ENCODE measurements at places on chromosomes 12 and 14.
A peak's percentile ranks its signal among the peaks of the same experiment; 100 is the strongest.

- DNase-seq: no peak
These were observed 59.8 kb downstream of the SIX1 start for GRCh38 chr14:60589442-60589841.

GRCh38 chr12:92952394-92952793 lies 23.3 kb upstream of the EEA1 start:
- no peak for DNase-seq

DNA sequence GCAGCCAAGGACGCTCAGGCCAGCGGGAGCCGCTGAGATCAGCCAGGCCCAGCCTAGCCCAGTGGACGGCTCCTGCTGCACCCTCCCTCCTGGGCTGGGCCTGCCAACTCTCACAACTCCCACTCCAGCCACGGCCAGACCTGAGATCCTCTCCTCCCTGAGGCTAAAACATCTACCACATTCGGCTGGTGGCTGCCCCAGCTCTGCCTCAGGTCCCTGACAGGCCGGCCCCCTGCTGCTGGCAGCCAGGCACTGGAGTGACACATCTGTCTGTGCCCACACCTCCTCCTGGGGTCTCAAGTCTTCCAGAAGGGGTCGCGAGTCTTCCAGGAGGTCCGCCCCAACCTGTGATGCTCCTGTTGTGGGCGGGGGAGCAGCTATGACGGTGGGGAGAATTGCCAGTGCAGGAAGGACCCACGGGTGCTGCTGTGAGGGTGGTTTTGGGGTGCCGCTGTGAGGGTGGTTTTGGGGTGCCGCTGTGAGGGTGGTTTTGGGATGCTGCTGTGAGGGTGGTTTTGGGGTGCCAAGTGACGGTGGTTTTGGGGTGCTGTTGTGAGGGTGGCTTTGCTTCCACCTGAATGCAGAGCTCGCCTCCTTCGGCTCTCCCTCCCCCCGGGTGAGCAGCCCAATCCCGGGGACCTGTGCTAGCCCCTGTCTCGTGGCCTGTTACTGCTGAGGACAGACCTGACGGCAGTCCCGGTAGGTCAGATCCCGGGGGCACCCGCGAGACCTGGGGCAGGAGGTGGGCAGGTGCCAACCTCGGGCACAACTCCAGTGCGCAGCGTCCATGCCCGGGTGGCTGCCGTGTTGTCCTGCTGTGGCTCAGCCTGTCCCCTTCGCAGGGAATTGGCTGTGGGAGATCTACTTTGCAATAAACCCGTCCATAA lies 27.5 kb upstream of the C14orf180 start:
- no peak for DNase-seq

- DNase-seq: no peak
These were observed 15.5 kb upstream of the PAPOLA start for GRCh38 chr14:96486705-96487104.

DNA sequence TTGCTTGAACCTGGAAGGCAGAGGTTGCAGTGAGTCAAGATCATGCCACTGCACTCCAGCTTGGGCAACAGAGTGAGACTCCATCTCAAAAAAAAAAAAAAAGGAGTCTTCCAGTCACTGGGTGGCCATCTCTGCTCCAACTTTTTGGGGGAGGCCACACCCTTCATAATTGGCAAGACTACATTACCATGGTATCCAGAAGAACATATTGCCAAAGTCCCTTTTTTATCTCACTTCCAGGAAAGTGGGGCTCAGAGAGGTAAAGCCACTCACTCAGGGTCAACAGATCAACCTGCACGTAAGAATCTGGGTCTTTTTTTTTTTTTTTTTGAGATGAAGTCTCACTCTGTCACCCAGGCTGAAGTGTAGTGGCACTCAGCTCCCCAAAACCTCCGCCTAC lies 5.0 kb upstream of the CD63 start:
- DNase-seq: no peak

DNA sequence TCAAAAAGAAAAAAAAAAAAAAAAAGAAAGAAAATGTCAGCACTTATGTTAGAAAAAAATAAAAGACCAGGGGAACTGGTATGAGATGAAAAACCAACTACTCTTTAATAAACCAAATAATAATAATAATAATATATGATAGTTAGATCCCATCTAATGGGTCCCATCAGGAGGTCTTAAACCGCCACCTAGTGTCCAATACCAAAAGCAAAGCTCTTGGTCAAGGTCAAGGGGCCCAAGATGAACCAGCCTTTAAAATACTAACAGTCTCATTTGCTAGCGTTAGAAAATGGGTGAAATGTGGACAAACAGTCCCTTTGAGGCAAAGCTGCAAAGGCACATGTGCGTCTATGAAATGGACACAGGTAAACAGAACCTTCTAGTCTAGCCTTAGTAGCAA lies 12.3 kb downstream of the BRAP start:
- peak; percentile 6 for DNase-seq

- no peak for DNase-seq
These were observed 134.6 kb upstream of the EVL start for GRCh38 chr14:99930420-99931274.

DNA sequence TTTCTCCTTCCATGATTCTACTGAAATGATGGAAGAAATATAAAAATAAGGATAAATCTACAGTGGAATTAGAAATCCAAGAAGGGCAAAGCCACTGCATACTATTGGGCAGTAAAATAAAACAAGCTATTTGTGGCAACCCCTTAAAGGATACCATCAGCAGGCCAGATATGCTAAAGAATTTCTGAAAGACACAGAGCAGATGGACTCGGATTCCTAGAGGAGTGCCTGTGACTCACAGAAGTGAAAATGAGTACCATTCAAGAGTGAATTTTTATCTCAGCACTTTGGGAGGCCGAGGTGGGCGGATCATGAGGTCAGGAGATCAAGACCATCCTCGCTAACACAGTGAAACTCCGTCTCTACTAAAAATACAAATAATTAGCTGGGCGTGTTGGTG lies 318.1 kb downstream of the LRIG3 start:
- no peak for DNase-seq

DNA sequence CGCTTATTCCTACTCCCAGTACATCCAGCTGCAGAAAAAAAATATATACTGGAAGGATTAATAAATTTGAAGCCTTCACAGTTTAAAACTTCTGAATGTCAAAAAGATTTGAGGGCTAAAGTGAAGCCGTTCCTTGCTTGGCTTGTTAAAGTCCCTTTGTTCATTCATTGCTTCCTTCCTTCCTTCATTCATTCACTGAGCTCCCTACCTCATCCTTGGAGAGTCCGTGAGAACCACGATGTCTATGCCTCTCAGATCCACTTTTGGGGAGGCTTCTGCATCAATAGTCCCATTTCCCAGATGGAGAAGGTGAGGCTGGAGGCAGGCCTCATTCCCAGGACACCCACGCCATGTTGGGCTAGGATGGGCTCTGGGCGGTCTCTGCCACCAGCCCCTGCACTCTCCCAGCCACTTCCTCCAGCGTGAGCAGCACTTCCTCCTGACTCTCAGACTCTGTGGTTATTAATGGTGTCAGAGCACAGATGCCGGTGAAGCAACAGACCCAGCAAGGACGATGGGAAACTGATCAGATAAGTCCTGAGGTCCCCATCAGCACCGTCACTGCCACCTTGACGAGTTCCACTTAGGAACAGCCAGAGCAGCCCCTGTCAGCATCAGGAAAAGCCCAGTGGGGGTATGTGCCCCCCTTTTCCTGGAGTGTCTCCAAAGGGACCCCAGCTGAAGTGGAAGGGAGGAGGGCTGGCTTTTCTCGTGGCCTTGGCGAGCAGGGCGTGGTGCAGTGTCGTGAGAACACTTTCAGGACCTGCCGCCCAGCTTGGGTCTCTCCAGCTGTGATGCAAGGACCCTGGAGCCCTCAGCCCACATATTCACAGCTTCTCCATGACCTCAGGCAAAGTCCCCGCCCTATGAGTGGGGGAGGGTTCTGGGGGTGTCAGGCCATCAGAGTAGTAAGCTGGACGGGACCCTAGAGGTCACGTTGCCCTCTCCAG lies 21.2 kb downstream of the ASB2 start:
- DNase-seq: peak; percentile 93

DNA sequence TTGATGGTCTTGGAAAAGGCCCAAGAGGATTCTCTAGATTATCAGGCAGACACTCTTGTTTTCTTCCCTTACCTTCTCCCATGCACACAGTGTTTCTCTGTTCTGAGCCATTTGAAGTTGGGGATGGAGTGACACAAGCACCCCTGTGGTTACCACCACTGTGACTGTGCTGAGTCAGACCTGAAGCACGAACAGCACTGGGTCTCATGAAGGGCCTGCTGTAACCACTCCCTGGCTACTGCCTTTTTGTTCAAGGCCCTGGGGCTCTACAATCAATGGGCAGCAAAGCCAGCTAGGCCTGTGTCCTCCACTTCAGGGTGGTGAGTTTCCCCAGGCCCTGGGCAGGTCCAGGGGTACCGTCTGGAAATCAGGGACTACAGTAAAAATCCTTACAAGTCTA lies 65.5 kb downstream of the TSPAN8 start:
- no peak for DNase-seq

Measured in inflammatory macrophage treated with lipopolysaccharide for 1 hour (primary cell).